ENCODE measurements at places on chromosomes 7 and 10.
A peak's percentile ranks its signal among the peaks of the same experiment; 100 is the strongest.

DNA sequence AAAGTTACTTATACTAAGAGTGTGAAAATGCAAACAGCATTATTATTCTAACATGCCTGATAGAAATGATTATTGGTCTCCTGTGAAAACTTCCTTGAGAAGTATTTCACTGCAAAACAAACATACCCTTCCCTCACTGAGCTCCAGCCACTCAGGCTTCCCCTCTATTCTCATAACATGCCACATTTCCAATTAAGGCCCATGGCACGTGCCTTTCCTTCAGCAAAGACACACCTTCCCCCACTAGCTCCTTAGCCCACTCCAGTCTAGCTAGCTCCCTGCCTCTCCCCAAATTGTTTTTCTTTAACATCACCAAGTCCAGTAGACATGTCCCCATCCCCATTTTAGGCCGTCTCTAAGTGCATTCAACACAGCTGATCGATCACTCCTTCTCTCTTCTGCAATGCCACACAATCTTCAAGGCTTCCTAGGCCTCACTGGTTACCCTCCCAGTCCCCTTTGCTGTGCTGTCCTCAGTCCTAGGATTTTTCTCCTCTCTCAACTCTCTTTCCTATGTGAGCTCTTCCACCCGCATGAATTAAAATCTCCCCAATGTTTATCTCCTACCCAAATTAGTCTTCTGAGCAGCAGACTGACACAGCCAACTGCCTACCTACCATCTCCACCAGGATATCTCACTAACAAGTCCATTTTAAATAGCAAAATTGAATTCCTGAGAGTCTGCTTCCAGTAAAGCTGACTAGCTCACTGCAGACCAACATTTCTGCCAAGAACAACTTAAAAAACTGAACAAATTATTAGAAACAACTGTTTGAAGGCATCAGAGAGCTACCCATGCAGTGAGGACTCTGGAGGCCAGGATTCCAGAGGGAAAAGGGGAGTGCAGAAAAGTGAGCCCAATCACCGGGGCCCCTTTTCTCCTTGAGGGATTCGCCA lies 11.9 kb downstream of the CYTH3 start:
- DNase-seq: no peak

DNA sequence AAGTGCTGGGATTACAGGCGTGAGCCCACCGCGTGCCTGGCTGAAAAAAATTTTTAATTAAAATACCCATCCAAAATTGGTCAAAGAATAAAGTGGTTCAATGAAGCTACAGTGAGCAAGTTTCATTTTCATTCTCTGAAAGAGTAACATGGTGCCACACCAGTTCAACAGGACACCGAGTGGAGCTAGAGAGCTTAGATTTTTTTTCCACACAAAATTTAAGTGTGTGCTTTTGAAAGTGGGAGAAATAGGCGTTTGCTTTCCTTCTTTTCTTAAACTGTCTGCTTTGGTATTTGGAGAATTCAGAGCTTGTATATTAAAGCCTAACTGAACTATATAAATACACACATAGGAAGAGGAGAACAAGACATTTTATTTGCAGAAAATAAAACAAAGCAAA lies 43.4 kb downstream of the BPGM start:
- DNase-seq: no peak

- DNase-seq: no peak
These were observed 33.3 kb downstream of the DDC start for GRCh38 chr7:50531928-50532327.

- no peak for DNase-seq
These were observed 123.8 kb upstream of the KMT2E start for GRCh38 chr7:104890216-104890615.

DNA sequence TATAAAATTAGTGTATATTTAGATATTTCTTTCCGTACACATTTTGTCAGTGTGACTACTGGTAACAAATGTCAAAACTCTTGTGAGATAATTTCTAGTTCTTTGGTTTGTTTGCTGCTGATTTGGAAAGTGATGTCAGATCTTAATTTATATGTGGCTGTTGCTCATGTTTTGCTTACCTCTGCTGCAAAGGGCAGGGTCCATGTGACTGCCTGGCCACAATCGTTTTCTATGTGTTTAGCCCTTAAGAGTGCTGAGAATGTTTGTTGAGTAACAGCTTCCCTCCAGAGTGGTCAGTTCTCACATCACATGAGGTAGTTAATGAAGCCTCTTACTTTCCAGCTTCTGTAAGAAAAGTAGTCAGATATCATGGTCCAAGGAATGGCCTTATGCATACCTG lies 4.2 kb downstream of the NRBF2 start:
- no peak for DNase-seq

DNA sequence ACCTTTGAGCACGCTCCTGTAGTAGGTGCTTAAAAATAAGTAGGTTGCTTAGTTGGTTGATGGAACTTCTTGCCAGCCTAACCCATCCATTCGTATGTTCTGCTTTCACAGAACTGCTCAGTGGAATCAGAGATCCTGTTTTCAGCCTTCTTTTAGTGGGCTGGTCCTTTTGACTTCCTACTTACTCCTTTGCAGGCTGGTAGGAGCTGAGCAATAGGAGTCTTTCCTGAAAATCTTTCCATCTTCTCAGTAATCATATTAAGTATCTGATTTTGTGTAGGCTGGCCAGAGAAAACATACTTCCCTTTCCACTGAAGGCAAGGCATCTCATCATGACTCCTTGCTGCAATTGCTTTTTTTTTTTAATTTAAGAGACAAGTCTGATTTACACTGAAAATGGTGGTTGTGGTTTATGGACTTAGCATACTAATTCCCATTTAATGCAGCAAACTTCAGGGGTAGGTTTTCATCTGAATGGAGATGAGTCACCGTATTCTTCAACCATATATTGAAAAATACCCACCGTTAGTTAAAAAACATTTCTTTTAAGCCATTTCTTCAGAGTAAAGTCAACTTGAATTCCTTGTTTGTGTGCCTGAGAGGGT lies 208.0 kb downstream of the ZNF365 start:
- no peak for DNase-seq

DNA sequence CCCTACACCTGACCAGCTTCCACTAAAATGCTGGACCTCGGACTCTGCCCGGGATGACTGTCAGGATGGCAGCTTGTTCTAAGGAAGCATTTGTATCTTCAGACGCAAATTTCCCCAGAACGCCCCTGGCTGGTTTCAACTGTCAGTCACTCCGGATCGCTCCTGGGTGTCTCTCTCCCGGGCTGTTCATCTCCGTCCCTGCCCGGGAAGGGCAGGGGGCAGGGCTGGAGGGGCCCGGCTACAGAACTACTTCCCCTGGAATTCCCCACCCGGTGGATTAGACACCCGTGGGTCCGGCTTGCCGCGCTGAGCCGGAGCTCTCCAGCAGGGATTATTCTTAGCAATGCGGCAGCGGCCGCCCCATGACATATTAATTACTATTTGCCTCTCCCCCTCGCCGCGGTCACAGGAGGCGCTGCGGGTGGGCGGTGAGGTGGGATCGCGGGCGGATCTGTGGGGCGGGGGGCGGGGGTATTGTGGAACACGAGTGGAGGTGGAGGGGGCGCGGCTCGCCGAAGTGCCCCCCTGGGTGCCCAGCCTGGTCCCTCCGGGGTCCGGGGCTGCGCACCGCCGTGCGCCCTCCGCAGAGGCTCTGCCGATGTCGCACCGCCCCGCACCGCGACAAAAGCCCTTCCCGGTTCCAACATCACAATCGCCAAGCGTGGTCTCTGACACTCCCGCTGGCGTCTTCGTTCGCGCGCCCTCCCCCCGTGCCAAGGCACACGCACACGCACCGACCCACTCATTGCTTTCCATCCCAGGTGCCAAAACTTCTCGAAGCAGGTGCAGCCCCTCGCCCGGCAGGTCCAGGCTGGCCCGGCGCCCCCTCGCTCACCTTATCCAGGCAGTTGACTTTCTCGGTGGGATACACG lies 276.1 kb upstream of the NEBL start:
- DNase-seq: no peak

- no peak for DNase-seq
These were observed 186.0 kb upstream of the AKR1E2 start for GRCh38 chr10:4639960-4640359.

GRCh38 chr7:95980167-95980566 lies 207.8 kb downstream of the DYNC1I1 start:
- no peak for DNase-seq

DNA sequence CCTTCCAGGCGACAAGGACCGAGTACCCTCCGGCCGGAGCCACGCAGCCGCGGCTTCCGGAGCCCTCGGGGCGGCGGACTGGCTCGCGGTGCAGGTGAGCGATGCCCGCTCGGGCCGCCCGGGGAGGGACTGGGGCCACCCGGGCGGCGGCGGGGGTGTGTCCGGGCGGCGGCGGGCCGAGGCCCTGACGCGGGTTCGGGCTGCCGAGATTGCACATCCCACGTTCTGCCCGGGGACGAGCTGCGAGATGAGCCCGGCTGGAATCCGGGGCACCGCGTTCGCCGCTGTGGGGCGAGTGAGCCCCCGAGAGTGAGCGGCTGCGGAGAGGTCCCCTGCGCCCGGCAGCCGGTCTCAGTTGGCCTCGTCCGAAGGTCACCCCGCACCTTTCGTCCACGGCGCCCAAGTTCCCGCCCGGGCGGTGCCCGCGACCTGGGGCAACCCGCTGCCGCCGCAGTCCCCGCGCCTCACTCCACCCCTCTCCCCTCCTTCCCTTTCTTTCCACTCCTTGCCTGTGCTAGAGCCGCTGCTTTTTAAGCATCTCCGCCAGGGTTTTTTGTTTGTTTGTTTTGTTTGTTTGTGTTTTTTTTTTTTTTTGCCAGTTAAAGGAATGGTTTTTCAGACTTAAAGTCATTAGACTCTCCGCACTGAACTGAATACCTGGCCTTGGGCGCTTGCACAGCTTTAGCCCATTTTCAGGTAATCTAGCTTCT lies 515 bp downstream of the RALA start:
- no peak for DNase-seq

DNA sequence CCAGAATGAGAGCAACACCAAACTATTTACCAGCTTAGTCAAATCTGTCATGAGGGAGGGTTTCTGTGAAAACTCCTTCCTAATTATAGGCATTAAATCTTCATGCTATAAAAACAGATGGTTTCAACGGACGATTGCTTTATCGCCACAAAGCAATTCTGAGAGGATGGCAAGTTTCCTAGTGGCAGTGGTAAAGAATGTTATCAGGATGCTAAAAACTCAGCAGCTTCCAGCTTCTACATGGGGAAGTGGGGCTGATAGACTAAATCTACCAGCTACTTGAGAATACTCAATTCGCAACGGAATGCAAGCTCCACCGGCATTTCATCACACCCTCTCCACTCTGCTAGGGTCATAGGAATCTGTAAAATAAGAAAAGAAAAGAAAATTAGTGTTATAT lies 41.8 kb downstream of the JCAD start:
- no peak for DNase-seq

DNA sequence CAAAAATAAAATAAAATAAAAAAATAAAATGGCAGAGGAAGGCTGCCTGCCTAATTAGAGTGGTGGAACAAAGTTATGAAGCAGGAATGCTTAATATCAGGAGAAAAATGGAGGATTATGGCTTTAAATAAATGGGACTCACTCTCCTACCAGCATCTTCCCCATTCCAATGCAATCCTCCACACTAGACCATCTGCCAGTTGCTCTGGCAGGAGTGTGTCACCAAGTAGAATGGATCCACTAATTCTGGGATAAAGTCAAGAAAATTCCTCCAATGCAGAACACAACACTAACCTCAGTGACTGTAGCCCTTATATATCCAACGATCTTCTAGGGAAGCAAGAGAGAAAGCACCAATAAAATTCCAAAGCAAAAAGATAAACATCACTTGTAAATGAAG lies 112.5 kb upstream of the ARID5B start:
- no peak for DNase-seq

- DNase-seq: no peak
These were observed 50.4 kb upstream of the ZNF365 start for GRCh38 chr10:62323751-62324150.

DNA sequence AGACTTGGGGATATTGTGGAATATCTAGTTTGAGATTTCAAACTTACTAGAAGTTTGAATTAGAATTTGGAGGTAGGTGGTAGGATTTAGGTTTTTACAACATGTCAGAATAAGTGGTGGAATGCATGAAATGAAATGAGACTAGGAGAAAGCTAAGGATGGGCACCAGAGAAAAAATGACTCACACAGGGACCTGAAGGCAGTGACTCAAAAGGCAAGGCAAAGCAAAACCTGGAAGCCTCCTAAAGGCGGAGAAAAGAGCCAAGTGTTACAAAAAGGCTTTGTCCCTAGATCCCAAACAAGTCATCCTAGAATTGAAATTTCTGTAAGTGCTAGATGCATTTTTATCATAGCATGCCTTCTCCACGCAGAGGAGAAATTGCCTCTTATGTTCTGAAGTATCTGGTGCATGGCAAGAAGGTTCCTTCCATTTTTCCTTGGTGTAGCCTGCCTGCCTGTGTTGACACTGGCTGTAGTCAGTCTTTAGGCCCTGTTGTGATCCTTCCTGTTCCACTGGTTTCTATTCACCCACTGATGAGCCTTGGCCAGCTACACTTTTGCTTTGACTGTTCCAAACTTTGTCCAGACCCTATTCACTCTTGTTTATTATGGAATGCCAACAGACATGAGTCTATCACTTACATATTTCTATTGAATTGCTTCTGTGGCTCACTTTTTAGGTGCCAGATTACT lies 109.3 kb downstream of the ETV1 start:
- DNase-seq: no peak

DNA sequence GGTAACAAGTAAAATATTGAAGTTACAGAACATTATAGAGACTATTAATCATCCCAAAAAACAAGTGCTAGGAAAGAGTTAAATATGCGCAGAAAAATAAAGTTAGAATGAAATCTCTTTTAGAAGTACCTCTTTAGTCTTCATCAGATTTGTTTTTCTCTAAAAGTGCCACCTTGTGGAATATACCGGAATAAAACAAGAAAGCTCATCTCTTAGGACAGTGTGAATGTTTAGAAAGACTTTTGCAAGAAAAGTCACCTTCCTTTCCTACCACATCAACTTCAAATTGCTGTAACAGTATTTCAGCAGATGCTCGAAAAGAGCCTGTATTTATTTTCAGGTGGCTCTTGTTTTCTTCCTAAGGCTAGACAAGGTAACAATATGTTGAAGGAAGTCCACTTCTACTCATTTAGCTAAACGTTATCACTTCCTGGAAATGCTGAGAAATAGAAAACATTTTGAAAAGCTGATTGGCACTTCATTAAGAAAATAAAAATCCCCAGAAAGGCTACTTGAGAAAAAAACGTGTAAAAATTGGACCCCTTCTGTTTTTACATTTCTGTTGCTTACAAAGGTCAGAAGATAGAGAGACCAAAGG lies 19.8 kb upstream of the FAM133B start:
- DNase-seq: peak; percentile 43

Measured in hematopoietic multipotent progenitor cell treated with erythropoietin and hydrocortisone succinate and interleukin-3 and kit ligand, for 15 days (in vitro differentiated cells).